HepG2 (cell line): ENCODE measurements at places on chromosomes 3 and 15.
A peak's percentile ranks its signal among the peaks of the same experiment; 100 is the strongest.

- no peak for DNase-seq
These were observed 79.6 kb downstream of the PGPEP1L start for GRCh38 chr15:98927996-98928395.

DNA sequence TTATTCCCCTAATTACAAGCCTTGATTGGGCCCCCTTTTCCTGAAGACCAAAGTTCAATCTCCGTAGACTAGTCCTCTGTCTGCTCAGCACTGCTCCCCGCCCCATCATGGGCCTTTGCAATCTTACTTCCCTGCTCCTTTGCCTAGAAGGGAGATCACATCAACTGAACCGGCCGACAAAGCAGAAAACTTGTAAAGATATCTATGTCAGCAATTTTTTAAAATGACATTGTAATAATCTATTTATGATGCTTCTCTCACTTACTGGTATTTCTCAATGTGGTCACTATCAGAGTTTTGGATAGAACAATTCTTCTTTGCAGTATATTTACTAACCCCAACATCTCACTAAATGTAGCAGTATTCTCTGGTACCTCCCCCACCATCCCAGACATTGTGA is 17.3 kb downstream of the ANAPC13 start:
- no peak for DNase-seq

- DNase-seq: no peak
These were observed 38.5 kb upstream of the POLR2M start for GRCh38 chr15:57668016-57668415.

- no peak for DNase-seq
These were observed 6.1 kb downstream of the VWA5B2 start for GRCh38 chr3:184235381-184236032.

GRCh38 chr15:98959640-98960007 is 48.0 kb downstream of the PGPEP1L start:
- no peak for DNase-seq

GRCh38 chr3:64399205-64399800 is 174.0 kb upstream of the PRICKLE2 start:
- peak; percentile 21 for DNase-seq

DNA sequence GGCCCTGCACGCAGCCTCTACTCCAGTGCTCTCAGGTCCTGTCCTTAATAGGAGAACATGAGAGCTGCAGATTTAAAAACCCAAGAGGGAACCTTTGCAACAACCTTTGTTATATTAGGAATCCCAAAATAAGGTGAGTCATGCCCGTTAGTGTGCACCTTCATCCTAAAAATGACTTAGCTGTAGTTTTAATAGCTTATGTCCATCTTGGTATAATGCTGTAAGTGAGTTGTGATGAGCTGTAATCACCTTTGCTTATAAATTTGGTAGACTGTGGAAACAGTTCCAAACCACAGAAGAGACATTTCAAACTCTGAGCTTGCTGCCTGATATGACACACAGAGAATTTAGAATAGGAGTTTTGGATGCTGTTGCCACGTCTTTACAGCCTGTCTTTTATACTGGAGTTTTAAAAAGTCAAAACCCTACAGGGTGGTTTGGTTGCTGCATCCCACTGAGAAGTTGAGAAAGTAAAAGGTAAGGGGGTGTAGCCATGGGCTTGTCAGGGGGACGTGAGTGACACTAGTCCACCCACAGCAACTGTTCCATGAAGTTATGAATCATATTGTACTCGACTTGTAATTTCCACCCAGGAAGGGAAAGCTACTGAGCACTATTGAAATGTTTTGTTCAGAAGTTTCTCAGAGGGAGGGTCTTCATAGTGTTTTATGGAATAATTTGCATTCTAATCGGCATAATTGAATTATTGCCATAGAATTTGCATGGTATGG is 27.4 kb upstream of the CD47 start:
- DNase-seq: no peak

DNA sequence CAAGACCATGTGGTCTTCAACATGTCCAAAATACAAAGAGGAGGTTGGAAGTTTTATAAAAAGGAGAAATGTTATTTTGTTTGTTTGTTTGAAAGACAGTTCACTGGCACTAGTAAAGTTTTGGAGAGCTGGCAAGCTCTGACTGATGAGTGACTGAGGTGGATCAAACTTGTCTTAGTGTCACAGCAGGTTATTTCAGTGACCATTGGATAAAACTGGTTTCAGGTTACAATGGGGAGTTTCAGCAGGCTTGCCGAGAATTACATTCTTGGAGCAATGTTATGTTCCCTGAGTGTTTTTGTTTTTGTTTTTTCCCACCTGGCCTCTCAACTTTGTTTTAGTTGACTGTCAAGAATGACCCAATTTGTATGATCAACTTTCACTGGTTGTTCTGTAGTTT is 414.5 kb upstream of the ARHGEF26 start:
- DNase-seq: no peak

GRCh38 chr15:31340047-31340446 is 13.4 kb downstream of the KLF13 start:
- no peak for DNase-seq

GRCh38 chr3:128490915-128491690 is 1.9 kb downstream of the GATA2 start:
- no peak for DNase-seq

DNA sequence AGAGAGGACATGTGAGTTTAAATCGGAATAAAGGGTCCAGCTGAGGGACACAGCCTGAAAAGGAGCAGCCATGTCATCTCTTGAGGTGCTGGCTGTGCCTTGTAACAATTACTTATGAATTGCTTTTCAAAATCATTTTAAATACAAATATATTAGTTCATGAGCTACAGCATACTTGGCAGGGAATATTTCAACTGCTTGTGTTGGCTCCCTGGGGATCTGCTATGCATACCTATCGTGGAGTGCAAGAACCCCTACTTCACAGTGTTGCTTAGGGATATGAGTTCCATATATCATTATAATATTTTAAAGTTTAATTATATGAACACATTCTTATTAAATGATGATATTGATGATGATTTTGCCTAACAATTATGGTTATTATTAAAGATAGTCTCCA is 19.1 kb upstream of the P2RY14 start:
- no peak for DNase-seq

- no peak for DNase-seq
These were observed 60.3 kb downstream of the FEM1B start for GRCh38 chr15:68337826-68338225.

DNA sequence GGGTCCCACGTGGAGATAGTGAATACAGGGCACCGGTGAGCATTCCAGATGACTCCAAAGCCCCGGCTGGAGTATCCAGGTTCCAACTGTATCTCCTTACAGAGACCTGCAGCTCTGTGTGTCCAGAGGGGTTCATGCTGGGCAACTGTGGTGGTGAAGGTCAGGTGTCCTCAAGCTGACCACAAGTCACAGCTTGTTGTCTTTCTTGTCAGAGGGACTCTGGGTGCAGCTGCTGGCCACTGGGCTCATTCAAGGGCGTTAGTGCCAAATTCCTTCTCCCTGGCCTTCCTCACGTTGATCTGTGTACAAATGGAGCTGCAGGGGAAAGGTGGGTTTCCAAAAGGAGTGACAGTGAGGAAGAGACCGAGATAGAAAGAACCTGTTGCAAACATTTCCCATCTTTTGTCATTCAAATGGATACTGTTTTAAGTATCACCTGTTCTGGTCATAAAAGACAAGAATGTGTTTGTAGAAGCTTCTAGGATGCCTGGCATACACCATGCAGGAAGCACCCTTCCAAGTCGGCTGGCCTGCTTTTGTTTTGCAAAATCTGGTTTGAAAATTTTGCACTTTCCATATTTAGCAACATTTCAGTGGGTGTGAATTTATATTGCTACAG is 52.5 kb downstream of the CEMIP start:
- DNase-seq: no peak

DNA sequence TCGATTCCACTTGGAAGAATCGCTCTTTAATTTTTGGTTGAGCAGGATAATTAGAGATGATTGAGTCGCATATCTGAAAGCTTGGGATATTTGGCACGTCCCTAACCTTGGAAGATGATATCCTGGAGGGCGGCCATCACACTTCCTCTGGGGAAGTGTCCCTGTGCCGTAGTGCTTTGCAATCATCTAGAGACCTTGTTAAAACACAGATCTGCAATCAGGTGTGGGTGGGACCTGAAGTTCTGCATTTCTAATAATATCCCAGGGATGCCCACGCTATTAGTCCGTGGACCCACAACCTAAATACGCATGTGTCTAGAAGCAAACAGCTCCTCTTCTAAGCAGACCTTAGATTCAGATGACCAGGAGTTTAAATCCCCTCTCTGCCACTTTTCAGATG is 20.5 kb downstream of the MYO1E start:
- DNase-seq: no peak

DNA sequence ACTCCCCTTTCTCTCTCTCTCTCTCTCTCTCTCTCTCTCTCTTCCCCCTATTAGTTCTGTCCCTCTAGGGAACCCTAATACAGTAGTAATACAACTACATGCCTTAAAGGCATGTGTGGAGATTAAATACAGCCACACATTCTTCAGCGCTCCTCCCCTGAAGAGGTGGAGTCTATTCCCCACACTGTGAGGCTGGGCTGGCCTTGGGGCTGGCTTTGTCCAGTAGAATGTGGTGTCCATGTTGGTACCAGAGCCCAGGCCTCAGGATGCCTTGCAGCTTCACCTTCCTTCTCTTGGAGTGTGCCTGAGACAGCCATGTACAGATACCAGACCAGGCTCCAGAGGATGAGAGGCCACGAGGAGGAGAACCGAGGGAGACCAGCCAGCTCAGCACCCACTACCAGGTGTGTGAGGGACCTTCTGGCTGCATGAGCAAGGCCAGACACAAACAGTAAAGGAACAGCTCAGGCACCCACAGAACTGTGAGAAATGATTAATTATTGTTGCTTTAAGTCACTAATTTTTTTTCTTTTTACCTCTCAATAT is 10.7 kb downstream of the SLC6A20 start:
- no peak for DNase-seq

- DNase-seq: no peak
These were observed 116.7 kb downstream of the STAC start for GRCh38 chr3:36496684-36497633.

- DNase-seq: peak; percentile 53
These were observed 181.8 kb downstream of the MAGI1 start for GRCh38 chr3:65856907-65857306.

GRCh38 chr3:175316799-175317198 is 457.7 kb downstream of the NAALADL2 start:
- DNase-seq: no peak

DNA sequence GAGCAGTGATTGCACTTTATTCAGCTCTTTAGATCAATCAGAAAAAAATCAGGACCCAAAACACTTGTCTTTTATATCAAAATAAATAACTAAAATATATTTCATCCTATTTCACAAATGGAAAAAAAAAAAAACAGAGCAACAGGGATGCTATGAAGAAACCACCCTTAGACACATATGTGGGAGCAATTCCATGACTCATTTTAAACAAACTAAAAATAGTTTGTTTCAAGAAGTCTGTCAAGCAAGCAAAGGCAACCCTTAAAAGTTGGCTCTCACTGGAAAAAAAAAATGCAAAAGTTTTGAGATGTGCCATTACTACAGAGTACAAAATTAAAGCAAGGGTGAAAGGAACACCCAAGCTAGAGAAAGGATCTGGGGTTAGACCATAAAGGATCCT is 5.7 kb downstream of the ATP13A3 start:
- no peak for DNase-seq

- no peak for DNase-seq
These were observed 9.1 kb downstream of the ZDHHC3 start for GRCh38 chr3:44966795-44967278.

- DNase-seq: no peak
These were observed 182.2 kb downstream of the MEGF11 start for GRCh38 chr15:66071160-66071920.

DNA sequence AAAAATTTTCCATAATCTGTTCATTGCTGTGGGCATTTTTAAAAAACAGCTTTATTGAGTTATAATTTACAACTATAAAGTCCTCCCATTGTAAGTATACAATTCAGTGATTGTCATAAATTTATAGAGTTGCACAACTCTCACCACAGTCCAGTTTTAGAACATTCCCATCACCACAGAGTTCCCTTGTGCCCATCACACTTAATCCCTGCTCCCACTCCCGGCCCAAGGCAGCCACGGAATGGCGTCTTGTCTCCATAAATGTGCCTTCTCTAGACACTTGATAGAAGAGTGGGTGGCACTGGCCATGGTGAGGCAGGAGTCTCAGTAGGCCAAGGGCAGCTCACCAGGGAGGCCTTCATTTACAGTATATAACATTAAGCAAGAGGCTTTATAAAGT is 6.3 kb downstream of the TSEN2 start:
- DNase-seq: no peak

GRCh38 chr3:178623666-178624255 is 87.5 kb downstream of the KCNMB2 start:
- DNase-seq: no peak

- no peak for DNase-seq
These were observed 194.9 kb downstream of the FOXP1 start for GRCh38 chr3:71388535-71389120.

- no peak for DNase-seq
These were observed 6.1 kb downstream of the IQCF5 start for GRCh38 chr3:51869304-51869703.

DNA sequence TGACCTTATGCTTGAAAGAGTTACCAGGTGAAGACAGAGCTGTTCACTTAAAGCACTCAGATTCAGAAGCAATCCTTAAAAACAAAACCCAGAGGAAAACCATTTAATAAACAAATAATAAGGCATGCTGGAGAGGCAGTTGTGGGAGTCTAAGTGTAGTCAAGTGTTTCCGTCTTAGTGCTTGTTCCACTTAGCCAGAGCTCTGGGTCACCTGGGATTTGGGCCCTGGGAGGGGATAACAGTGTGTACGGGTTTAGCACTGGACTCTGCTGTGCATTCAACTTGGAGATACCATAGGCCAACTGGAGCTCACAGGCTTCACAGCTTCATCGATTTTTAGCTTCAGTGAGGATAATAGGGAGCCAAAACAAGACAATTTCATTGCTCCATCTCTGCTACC is 444.6 kb downstream of the CNTN4 start:
- DNase-seq: no peak

- DNase-seq: peak; percentile 29
These were observed 96.1 kb downstream of the MCTP2 start for GRCh38 chr15:94327356-94327936.

GRCh38 chr15:59522988-59523461 is 85.0 kb downstream of the FAM81A start:
- no peak for DNase-seq
